A549 treated with CORT108297 at 1 μM for 4 hours (cell line): ENCODE measurements at places on chromosomes 7 and 10. TPM values are rescaled to one million over a fixed set of nuclear protein-coding genes. Genes with fewer than 3 reads are reported as not detected.

BET1 gene
- 22.9 to 34.6 TPM (median 26.5 TPM) in 5 replicates for total RNA-seq

PRF1 gene
- total RNA-seq = not detected in 5 replicates

ARHGEF5 gene
- 1.8 to 2.2 TPM (median 2.0 TPM) in 5 replicates for total RNA-seq

C7orf57 gene
- 0.14 to 0.57 TPM (median 0.21 TPM) in 5 replicates for total RNA-seq
